Stimulated activated CD8-positive, alpha-beta memory T cell treated with anti-CD3 and anti-CD28 coated beads, Interleukin-4, amount 100 ng/mL, for 1 hour (primary cell): ENCODE measurements at places on chromosomes 1 and 21.

DNA sequence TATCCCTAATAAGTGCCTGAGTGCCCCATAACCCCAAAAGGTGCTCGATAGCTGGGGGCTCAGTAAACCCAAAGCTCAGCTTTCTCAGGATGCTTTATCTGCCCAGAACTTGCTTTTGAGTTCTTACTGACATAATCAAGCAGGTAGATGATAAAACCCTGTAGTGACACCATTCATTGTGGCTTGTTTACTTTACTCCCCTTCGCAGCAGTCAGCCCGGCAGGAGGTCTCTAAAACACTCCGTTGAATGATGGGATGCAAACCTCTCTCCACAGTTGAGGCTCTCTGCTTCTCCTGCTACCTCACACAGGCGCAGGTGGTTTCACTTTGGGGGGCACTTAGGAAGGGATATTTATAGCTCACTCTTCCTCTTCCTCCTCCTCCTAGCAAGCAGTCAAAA is 349.4 kb downstream of the HLX start:
- DNase-seq = no peak

DNA sequence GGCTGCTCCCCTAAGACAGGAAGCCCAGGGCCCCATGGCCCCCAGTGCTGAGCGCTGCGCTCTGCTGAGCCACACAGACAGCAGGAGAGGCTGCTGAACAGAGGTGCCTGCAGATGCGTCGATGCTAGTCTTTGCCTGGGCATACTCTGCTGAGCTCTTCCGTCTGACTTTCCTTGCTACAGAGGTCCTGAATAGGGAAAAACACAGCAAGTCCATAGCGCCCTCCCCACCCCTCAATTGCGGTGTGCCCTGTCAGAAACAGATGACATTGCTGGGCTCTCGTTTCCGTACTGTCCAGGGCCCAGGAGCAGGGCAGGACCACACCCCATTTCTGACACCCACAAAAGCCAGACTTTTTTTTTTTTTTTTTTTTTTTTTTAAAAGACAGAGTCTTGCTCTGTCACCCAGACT is 252.5 kb downstream of the SDCCAG8 start:
- peak; percentile 24 for DNase-seq

DNA sequence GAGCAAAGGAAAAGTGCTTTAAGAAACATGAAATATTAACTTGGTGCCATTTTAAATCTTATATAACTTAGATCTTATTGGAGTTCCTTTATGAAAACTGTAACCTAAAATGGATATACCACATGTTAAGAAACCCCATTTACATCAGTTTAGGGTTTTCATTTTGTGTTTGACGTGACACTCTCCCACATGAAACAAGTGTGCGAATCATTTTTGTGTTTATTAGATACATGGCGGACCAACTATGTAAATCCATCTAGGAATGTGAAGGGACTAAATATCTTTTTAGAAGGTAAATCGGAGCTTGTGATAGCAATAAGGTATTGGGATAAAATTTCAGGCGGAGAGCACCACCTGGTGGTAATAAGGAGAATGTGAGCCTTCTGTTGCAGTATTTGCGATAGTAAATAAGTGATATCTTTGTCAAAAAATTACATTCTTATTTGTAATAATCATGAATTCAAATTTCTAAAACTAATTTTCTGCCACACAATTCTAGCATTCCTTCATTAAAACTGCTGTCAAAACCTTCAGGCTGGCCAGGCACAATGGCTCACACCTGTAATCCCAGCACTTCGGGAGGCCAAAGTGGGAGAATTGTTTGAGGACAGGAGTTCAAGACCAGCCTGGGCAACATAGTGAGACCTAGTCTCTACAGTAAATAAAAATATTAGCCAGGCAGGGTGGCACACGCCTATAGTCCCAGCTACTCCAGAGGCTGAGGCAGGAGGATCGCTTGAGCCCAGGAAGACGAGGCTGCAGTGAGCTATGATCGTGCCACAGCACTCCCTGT is 31.3 kb downstream of the SMAP2 start:
- DNase-seq = no peak

GRCh38 chr1:35315649-35316048 is 47.1 kb downstream of the ZMYM4 start:
- DNase-seq = no peak

DNA sequence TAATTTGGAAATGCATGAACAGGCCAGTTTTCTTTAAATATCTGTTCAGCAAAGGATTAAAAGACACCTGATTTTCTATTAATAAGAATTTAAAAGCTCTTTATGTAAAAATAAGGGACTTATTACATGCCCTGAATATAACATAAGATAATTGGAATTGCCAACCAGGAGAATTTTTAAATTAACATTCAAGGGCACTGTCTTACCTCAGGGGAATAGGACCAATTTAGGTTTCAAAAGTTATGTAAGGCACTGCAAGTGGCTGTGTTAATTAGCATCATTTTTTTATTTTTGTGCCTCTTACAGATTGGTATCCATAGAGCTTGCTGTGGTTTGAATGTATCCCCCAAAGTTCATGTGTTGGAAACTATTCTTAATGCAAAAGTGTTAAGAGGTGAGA is 1.3 kb upstream of the NEK2 start:
- no peak for DNase-seq

- no peak for DNase-seq
These were observed 200.7 kb upstream of the RAB4A start for GRCh38 chr1:229070168-229070567.

DNA sequence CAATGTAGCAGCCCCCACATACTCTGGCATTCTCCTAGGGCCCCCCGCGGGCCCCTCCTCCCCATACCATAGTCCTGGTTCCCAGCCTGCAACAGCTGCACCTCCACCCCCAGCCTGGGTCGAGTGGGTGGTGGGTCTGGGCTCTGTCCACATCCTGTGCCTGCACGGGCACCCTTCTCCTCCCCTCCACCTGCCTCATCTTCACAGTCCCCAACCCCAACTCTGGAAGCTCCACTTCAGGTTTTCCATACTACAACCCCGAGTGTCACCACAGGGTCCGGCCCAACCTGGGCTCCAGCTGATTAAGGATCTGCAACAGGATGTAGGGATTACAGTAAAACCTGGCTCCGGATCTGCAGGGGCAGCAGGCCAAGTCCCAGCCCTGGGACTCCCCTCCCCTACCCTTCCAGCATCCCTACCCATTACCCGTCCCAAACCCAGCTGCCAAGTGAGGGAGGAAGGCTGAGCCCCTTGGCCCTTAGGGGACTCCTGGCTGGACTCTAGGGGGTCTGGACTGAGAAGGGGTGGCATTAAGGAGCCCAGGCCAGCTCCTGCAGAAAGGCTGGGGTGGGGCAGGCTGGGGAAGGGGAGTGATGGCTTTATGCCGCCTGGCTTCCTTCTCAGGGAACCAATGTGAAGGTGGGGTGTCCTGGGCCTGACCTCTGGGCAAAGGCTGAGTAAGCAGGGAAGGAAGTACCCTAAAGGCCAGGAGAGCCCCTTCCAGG is 116.8 kb downstream of the CASZ1 start:
- no peak for DNase-seq

DNA sequence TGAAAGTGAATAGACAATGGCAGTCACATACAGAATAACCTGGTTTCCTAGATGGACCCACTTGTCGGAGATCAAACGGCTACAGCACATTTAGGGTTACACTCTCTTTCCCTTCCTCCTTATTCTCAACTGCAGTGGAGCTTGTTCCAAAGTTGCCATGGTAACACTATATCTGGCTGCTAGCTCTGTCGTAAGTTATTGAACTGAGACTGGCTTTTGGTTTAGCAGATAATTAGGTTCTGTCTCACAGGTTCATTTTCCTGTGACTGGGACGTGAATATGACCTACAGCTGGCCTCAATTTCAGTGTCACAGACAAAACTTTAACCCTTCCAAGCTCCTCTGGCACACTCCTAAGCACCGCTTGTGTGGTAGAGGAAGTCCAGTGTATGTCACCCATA is 875.8 kb downstream of the USP25 start:
- no peak for DNase-seq

DNA sequence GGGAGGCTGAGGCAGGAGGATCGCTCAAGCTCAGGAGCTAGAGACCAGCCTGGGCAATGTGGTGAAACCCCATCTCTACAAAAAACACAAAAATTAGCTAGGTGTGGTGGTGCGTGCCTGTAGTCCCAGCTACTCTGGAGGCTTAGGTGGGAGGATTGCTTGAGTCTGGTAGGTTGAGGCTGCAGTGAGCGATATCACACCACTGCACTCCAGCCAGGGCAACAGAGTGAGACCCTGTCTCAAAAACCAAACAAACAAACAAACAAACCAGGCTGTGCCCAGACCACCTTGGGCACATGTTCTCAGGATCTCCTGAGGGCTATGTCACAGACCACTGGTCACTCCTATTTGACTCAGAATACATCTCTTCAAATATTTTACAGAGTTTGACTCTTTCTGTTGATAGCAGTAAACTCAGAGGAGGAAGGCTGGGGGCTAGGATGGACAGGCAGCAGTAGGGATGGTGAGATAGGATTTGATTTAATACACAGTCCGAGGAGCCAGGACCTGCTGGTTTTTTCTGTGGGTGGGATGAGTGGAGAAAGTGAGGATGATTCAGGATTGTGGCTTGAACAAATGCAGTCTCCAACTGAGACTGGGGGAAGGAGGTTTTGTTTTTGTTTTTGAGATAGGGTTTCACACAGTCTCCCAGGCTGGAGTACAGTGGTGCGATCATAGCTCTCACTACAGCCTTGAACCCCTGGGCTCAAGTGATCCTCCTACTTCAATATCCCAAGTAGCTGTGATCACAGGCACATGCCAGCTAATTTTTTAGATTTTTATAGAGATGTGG is 46.5 kb downstream of the OLFML3 start:
- DNase-seq = no peak

DNA sequence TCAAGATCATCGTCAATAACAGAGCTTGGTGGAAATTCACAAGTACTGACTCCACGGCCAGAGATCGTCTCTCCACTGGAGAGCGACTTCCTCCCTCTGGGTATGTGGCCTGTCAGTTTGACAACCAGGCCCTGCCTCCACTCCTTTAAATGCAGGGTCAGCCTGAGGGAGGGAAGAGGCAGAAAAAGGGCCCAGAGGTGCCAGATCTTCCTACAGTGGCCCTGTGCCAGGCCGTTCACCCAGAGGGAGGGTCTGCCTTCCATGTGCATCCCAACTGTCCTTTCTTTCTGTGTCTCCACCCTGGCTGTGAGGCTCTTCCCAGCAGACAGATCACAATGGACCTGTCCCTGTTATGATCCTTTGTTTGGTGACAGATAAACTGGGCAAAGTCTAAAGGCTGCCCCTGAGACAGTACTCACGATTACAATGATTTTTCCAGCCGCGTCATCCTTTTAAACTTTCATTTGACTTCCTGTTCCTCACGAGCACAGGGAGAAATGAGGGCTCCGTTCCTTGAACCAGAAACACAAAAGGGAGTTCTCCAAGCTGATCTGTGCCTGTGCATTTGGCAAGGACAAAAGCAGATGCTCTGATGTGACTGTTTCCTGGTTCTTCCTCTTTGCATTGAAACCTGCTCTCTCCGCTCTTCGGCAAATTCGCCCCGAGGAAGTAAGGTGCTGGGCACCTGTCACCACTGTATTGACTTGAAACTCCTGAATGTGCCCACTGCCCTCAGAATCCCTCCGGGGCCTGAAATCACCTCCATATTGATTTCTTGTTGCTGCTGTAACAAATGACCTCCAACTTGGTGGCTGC is 126.7 kb downstream of the PGBD5 start:
- no peak for DNase-seq

GRCh38 chr1:155329980-155330598 is 9.4 kb downstream of the RUSC1 start:
- no peak for DNase-seq

GRCh38 chr1:14880456-14881316 is 272.9 kb upstream of the TMEM51 start:
- DNase-seq = no peak

DNA sequence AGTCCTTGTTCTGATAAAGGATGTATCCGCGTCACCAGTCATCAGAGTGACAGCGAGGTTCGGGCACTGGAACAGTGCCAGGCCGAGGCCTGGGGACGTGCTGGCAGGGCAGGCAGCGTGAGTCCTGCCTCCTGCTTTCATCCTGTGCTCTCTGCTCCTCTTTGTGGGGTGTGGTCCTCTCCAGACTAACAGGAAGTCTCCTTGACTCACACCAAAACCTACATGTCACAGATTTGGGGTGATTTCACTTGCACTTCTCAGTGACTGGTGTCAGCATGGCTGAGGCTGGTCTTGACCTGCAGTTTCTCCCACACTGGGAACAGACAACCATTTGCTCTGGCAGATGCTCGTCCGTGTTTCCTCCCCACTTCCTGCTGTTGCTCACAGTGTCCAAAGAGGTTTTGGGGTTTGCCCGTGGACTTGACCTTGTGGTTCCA is 8.8 kb upstream of the NLRP3 start:
- peak; percentile 16 for DNase-seq

DNA sequence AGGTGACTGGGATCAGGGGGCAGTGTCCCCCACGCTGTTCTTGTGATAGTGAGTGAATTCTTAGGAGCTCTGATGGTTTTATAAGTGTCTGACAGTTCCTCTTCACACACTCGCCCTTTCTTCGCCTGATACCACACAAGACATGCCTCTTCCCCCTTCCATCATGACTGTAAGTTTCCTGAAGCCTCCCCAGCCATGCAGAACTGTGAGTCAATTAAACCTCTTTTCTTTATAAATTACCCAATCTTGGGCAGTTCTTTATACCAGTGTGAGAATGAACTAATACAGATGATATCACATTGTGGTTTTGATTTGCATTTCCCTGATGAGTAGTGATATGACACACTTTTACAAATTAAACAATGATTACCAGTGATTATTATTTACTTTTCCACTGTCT is 229.9 kb downstream of the AKT3 start:
- no peak for DNase-seq

GRCh38 chr1:189619682-189620332 is 857.9 kb downstream of the BRINP3 start:
- no peak for DNase-seq

GRCh38 chr1:5432436-5432835 is 559.8 kb downstream of the NPHP4 start:
- no peak for DNase-seq

DNA sequence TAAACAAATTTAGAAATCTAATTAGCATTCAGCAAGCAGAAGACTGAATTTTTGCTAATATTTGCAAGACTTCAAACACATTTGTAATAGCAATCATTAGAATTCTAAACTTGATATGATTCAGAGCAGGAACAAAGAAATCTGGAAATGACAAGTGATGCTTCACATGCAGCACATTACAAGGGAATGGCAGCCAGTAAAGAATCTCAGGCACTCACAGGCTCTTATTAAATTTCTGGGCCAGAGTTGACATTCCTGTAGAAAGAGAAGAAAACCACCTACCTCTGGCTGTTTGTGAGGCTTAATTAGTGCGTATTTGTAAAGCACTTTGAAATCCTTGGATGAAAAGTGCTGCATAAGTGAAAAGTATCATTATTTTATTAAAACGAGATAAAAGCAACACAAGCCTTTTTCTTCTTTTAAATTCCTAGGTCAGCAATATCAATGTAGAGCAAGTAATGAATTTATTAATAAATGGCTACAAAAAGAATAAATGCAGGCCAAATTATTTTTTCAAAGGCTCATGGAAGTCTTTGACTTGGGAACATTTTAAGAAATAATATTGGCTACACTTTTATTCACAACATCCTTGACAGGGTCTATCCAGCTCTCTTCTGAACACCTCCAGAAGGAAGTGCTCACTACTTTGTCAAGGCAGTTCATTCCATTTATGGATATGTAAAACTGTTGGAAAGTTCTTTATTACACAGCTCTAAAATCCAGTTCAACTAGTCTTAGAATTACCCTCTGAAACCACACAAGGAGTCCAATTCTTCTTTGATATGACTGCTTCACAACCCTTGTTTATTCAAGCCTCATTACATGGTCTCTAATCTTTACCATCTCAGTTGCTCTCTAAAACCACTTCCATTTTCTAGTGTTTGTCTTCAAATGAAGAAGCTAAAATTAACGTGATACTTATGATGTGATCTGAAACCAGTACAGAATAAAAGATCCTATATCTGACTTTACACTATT is 32.1 kb upstream of the SCYL3 start:
- DNase-seq = no peak
